ENCODE measurements at places on chromosomes 1 and 21.

DNA sequence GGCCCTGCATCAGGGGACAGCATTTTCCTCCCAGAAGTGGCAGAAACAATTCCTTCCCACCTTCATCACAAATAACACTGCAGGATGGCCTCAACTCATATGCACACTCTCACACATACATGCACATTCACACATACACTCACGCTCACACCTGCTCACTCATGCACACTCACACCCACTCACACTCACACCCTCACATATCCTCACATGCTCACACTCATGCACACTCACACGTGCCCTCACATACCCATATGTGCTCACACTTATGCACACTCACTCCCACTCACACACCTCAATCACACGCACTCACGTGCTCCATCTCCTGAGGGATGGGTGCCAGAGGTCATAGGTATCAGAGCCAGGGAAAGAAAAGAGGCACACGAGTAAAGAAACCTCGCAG, 77.1 kb downstream of the NFASC start:
- no peak for DNase-seq

DNA sequence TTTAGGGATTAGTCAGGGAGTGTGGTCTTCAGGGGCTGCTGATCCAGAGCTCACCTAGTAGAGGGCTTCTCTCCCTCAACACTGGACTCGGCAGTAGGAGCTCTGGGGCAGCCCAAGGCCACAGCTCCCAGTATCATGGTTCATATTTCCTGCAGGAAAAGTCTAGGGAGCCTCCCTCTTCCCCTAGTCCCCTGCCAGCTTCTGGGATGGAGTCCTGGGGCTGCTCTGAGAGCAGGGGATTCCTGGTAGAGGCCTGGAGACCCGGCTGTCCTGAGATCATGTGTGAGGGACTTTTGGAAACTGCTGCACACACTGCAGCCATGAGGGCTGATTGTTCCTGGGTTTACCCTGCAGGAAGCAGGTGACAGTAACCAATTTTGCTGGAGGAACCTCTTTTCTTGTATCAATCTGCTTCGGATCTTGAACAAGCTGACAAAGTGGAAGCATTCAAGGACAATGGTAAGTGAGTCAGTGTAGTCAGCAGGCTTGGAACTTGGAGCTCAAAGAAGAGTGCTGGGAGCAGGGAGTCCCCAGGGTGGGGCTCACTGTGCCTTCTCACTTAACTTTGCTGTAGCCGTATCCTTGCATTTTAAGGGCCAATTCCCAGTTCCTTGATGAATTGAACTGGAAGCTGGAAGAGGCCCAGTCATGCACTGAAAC, 16.3 kb downstream of the STRIP1 start:
- no peak for DNase-seq

DNA sequence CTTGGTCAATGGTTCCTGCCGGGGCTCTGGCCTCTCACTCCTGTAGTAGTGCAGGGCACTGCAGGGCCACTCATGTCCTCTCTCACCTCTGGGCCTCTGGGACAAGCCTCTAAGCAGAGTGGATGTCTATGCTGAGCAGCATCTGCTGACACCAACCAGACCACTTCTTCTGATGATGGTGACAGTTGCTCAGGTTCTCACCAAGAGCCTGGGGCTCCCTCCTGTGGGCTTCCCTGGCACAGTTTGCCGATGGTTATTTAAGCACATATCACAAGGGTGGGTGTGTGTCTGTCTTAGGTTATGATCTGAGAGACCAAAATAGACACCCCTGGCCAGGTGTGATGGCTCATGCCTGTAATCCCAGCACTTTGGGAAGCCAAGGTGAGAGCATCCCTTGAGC, 17.4 kb upstream of the GPR137B start:
- DNase-seq, result no peak

- peak; percentile 98 for DNase-seq
Observed at GRCh38 chr1:228902781-228903433, 167.6 kb downstream of the RHOU start.

- peak; percentile 14 for DNase-seq
Observed at GRCh38 chr1:53811414-53811851, 26.7 kb downstream of the NDC1 start.

DNA sequence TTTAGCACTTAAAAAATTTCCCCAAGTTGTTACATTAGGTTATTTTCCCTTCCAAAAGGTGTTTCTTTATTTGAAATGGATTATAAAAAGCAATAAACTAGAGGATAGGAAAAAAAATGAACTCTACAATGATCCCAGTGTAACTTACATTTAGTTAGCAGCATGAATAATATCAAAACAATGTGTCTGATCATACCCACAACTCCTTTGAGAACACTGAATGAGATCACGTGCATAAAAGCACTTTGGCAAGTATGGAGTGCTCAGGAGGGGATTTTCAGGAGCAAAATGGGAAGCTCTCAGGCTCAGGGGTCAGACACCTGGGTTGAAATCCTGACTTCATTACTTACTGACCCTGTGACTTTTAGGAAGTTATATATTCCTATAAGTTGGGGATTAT, 369.7 kb upstream of the PROX1 start:
- DNase-seq, result no peak

- DNase-seq, result no peak
Observed at GRCh38 chr1:51439053-51439452, 80.0 kb downstream of the EPS15 start.

GRCh38 chr1:20426923-20427322, 59.1 kb downstream of the CAMK2N1 start:
- peak; percentile 89 for DNase-seq
